ENCODE measurements at places on chromosomes 5 and 9. TPM values are rescaled to one million over a fixed set of nuclear protein-coding genes. Genes with fewer than 3 reads are reported as not detected.

DNA sequence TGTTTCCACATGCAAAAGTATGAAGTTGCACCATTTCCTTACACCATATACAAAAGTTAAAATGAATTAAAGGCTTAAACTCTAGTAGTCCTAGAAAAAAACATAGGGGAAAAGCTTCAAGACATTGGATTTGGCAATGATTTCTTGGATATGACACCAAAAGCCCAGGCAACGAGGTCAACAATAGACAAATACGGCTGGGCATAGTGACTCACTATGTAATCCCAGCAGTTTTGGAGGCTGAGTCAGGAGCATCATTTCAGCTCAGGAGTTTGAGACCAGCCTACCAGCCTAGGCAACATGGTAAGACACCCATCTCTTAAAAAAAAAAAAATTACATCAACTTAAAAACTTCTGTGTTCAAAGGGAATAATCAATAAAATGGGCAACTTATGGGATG is 30.9 kb upstream of the SREK1 start:
- DNase-seq: no peak

- no peak for DNase-seq
Measured at GRCh38 chr9:38415856-38416255, 8.4 kb downstream of the IGFBPL1 start.

GRCh38 chr9:20625003-20625349 is 2.7 kb upstream of the MLLT3 start:
- no peak for DNase-seq

GRCh38 chr5:172985596-172985995 is 2.0 kb downstream of the ATP6V0E1 start:
- no peak for DNase-seq

- DNase-seq: no peak
Measured at GRCh38 chr9:27157097-27157496, 48.1 kb downstream of the TEK start.

DNA sequence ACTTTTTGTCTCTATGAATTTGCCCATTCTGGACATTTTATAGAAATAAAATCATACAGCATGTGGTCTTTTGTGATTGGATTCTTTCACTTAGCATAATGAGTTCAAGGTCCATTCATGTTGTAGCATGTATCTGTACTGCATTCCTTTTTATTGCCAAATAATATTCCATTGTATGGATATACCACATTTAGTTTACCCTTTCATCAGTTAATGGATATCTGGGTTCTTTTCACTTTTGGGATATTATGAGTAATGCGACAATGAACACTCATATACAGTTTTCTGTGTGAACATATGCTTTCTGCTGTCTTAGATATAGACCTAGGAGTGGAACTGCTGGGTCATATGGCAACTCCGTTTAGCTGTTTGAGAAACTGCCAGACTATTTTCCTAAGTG is 41.3 kb upstream of the MAST4 start:
- no peak for DNase-seq

DNA sequence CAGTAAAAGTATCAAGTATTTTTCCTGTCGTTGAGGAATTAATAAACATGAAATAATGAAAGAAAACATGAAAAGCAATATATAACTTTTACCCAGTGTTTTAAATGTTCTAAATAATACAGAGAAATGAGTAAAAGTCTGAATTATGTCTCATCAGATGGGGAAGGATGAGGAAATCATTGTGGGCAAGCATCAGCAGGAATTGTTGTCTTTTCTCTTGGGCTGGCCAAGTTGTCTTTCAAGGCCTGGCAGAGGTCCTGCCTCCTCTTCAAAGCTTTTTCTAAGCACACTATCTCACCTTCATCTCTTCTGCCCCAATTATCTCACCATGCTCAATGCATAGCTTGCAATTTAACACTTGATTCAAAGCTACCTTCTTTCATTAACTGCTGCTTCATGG is 41.9 kb downstream of the MOCS2 start:
- DNase-seq: no peak

GRCh38 chr5:11072568-11072967 is 311.5 kb upstream of the DAP start:
- DNase-seq: no peak

GRCh38 chr5:146721073-146721815 is 157.3 kb downstream of the PPP2R2B start:
- no peak for DNase-seq

DNA sequence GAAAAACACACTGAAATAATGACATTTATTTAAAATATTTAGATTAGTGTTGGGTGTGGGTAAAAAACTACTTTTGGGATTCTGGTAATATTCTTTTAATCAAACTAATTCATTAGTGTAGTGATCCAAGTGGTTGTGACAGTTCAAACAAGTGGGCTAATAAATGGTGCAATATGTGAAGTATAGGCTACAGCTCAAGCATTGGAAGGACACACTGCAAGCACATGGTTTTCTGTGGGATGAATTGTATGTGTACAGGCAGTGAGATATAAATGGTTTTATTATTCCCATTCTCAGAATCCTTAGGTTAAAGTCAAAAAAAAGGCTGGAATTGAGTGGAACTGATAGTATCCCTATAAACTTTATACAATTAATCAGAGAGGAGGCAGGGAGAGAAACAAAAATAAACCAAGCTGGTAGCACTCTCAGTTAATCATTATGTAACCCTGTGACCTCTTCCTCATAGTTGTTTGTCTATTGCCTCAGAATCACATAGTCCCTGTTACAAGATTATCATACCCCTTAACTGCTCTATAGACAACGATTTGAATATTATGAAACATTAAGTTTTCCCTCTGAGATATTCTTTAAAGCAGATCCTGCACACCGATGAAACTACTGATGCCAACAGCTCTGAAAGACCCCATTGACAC is 1755.4 kb upstream of the ACO1 start:
- DNase-seq: no peak

DNA sequence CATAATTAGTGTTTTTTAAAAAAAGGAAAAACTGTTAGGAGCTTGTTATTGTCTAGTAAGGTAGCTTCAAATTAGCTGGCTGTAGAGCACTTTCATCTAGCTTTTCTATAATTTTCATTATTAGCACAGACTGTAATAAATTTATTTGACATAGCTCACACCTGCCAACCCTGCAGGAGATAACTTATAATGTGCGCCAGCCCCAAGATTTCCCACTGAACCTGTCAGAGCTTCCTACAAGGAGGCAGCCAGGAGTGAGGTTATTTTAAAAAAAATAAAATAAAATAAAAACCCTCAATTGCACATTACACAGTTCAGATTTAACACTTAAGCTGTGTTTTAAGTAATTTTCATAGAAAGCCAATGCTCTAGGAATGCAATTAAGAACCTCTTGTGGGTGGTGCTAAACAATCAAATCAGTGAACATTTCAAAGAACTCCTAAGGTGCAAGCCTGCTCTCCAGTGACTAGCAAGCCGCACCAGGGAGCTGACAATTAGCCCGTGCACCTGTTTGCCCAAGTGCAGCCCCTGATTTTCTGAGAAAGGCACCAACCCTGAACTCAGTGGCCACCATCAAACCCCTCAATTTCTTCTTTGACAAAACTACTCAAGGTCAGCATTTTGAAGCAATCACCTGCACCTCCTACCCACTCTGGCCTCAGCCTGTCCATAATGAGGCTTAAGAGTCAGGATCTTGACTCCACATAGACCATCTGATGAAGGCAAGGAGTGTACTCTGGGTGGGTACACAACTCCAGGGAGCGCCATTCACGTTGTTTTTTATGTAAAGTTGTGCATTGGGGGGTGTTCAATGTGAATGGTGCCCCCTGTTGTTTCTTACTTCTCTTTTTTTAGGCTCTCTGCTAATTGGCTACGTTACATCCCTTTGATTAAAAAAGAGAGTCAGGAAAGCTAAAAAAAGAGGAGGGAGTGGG is 385.3 kb upstream of the WWC1 start:
- no peak for DNase-seq

- DNase-seq: no peak
Measured at GRCh38 chr5:132474881-132475496, 15.6 kb downstream of the IRF1 start.

DNA sequence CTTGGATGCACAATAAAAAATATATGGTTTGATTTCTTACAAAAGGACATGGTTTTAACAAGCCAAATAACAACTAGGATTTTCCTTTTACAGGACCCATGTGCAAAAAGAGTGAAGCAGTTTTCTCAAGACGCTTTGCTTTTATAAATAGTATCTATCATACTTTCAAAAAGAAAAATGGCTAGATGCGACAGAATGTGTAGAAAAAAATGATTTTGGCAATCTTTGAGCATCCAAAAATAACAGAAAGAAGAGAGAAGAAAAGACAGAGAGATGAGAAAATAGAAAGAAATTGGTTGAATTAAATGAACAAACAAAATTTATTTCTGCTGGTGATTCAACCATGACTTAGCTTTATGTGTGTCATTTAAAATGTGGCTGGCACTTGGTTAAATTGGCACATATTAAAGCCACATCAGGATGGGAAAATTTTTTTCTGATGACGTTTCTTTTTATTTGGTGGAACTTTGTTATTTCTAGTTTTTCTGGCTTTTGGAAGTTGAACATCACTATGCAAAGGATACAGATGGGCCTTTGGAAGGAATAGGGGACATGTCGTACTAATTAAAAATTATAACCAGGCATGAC is 35.6 kb upstream of the NREP start:
- DNase-seq: no peak

Gene CD72
- 0.68 TPM for total RNA-seq

Gene PCDHB7
- 0.52 TPM for total RNA-seq
